Esophagus squamous epithelium (tissue), 5 donors: ENCODE measurements at places on chromosomes 2 and 18. TPM values are rescaled to one million over a fixed set of nuclear protein-coding genes. Genes with fewer than 3 reads are reported as not detected.

BIN1 gene
- 20.2 TPM for total RNA-seq

SGO2 gene
- total RNA-seq: 10.7 TPM

IL36RN gene
- total RNA-seq: 5.0 TPM

PCARE gene
- not detected for total RNA-seq

GREB1L gene
- not detected for total RNA-seq

MTCL1 gene
- total RNA-seq: 8.7 TPM

SETBP1 gene
- 18.5 TPM for total RNA-seq

RPRM gene
- not detected for total RNA-seq

ARHGAP15 gene
- total RNA-seq: 3.3 TPM
